ENCODE measurements at places on chromosomes 5 and 9. TPM values are rescaled to one million over a fixed set of nuclear protein-coding genes. Genes with fewer than 3 reads are reported as not detected.

DNA sequence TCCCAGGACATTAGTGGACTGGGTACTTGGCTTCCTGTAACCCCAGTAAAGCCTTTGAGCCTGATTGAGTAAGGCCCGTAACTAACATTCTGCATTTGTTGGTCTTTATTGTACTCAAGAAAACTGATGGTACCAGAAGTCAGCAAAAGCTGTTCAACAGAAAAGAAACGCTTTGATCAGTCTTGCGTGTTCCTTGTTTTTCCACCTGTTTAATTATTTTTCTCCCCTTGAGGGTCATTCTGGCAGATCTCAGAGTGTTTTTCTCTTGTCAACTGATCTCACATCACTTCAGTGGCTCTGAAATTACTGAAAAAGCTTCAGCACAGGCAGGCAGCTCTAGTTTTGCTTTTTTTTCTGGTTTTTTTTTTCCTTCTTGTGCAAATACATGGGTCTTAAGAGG lies 6.1 kb upstream of the TMEM268 start:
- no peaks in the 10 kb centered on the region for H3K36me3 ChIP-seq
- no peak overlapping the region for H3K27ac ChIP-seq
- DNase-seq, result no peak
- H3K27me3 ChIP-seq, result no peaks in the 10 kb centered on the region
- no peak overlapping the region for H3K4me3 ChIP-seq
- H3K4me1 ChIP-seq, result no peaks in the 10 kb centered on the region

Gene ADGRV1
- total RNA-seq, result 6.9 TPM

Gene SPATA31A7
- not detected for total RNA-seq

DNA sequence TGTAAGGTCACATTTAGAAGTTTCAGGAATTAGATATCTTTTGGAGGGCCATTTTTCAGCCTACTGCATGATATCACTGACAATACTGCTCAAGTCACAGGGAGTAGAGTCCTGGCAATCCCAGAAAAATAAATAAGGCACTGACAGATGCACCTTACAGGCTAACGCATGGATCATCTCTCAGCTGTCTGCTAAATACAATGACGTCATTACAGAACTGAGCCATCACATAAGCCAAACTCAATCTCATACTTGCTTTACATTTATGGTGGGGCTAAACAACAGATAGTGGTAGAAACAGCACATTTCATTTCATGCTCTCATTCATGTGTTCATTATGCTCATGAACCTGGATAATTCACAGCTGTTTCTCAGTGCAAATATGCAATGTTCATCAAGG lies 243.7 kb downstream of the SEMA5A start:
- no peaks in the 10 kb centered on the region for H3K4me1 ChIP-seq
- no peak for DNase-seq
- H3K27ac ChIP-seq, result no peak overlapping the region
- H3K36me3 ChIP-seq, result no peaks in the 10 kb centered on the region
- H3K27me3 ChIP-seq, result no peaks in the 10 kb centered on the region
- no peak overlapping the region for H3K4me3 ChIP-seq

DNA sequence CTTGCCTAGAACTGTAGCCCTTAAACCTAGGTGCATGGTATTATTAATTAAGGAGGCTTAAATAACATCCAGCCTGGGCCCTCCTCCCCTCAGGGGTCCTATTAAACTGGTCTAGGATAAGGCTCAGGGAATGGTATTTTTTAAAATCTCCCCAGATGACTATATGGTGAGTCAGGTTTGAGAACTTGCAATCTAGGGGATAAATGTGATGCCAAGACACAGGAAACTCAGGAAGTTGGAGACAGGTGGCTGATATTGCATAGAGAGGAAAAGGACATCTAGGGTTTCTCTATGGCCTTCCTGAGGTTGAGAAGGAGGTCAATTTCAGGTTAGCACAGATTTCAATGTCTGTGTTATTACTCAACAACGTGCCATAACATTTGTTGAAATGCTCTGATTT lies 581.0 kb downstream of the TLE1 start:
- H3K36me3 ChIP-seq, result no peaks in the 10 kb centered on the region
- H3K4me3 ChIP-seq, result no peak overlapping the region
- no peak overlapping the region for H3K27ac ChIP-seq
- DNase-seq, result no peak

- H3K4me3 ChIP-seq, result no peak overlapping the region
- DNase-seq, result no peak
- H3K4me1 ChIP-seq, result no peaks in the 10 kb centered on the region
- no peaks in the 10 kb centered on the region for H3K36me3 ChIP-seq
- no peaks in the 10 kb centered on the region for H3K27me3 ChIP-seq
Observed at GRCh38 chr9:117412006-117412715, 2.7 kb downstream of the ASTN2 start.

Gene C9orf153
- total RNA-seq, result not detected

Gene ITK
- total RNA-seq, result 0.43 TPM

GRCh38 chr9:17839776-17840175 lies 260.9 kb downstream of the SH3GL2 start:
- DNase-seq, result no peak
- no peaks in the 10 kb centered on the region for H3K36me3 ChIP-seq
- no peak overlapping the region for H3K27ac ChIP-seq
- H3K4me3 ChIP-seq, result no peak overlapping the region
- H3K4me1 ChIP-seq, result peaks cover 3% of the 10 kb centered on the region
- H3K27me3 ChIP-seq, result no peaks in the 10 kb centered on the region

GRCh38 chr5:125756456-125756855 lies 666.8 kb upstream of the GRAMD2B start:
- H3K4me1 ChIP-seq, result no peaks in the 10 kb centered on the region
- H3K27ac ChIP-seq, result no peak overlapping the region
- DNase-seq, result no peak
- no peak overlapping the region for H3K4me3 ChIP-seq
- H3K27me3 ChIP-seq, result no peaks in the 10 kb centered on the region
- H3K36me3 ChIP-seq, result no peaks in the 10 kb centered on the region

Gene SH3TC2
- 0.21 TPM for total RNA-seq

DNA sequence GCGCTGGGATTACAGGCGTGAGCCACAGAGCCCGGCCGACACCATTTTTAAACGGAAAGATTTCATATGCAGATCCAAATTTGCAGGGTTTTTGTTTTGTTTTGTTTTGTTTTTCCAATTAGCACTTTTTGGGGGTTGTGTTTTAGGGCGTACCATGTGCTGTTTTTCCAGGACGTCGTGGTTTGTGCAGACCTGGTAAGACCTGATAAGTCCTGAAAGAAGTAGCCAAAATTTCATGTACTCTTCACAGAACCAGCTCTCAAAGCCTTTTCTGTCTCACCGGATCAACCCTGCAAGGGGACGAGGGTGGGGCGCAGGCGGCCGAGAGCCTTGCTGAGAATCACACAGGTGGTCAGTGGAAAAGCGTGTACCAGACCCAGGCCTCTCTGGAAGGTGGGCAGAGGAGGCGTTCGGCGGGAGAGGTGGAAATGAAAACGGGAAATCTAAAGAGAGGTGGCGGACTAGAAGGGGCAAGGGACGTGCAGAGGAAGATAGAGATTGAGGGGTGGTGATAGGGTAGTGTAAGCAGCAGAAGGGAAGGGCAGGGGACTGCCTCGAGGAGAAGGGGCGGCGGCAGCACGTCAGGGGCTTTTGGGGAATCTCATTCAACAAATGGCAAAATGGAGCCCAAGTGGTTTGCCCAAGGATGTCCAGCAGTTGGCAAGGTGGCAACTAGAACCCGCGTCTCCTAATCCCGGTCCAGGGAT lies 1.1 kb upstream of the FAF2 start:
- peaks cover 17% of the 10 kb centered on the region for H3K4me1 ChIP-seq
- no peaks in the 10 kb centered on the region for H3K27me3 ChIP-seq
- peak overlapping the region; percentile 88 for H3K4me3 ChIP-seq

GRCh38 chr9:91179237-91180138 lies 182.2 kb downstream of the AUH start:
- no peaks in the 10 kb centered on the region for H3K4me1 ChIP-seq
- DNase-seq, result peak; percentile 55
- H3K36me3 ChIP-seq, result no peaks in the 10 kb centered on the region
- no peak overlapping the region for H3K4me3 ChIP-seq

- no peak overlapping the region for H3K4me3 ChIP-seq
- no peaks in the 10 kb centered on the region for H3K4me1 ChIP-seq
- H3K36me3 ChIP-seq, result no peaks in the 10 kb centered on the region
Observed at GRCh38 chr5:75168026-75168735, 68.5 kb downstream of the ANKRD31 start.

DNA sequence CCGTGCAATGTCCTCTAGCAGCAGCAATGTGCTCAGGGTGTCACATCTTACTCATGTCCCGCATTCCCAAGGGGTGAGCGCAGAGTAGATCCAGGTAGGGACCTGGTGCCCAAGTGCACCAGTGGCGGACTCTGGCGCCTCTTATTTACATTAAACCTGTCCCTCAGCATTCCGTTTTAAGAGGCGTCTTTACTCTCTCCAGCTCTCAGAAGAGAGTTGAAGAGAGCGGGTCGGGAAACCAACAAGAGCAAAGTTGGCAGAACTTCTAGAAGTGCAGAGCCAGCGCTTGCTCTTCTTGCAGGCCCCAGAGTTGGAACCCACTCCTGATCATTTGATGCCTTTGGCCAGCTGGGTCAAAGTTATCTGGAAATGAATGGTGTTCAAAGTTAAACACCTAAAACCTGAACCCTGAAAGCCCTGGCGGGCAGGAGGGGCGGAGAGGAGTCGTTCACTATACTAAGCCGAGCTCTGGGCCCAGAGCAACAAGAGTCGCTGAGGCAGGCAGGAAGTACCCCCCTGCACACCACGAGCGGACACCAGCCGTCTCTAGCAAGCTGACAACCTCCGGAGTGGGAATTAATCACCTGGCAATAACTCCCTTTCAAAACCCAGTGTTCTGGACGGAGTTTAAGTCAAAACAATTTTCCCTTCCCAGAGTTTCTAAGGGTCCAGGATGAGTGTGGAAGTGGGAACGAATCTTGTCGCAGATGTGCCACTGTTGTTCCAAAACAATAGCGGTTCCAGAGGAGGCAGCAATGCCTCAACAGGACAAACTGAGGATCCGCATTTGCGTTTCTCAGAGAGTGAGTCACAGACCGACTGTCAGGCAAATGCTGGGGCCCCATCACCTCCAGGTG lies 122.8 kb downstream of the TMEM161B start:
- peak overlapping the region; percentile 37 for H3K27ac ChIP-seq
- H3K36me3 ChIP-seq, result no peaks in the 10 kb centered on the region
- peak overlapping the region; percentile 63 for H3K4me3 ChIP-seq
- no peak for DNase-seq
- no peaks in the 10 kb centered on the region for H3K4me1 ChIP-seq
- H3K27me3 ChIP-seq, result no peaks in the 10 kb centered on the region
